ENCODE measurements at places on chromosomes 13 and 19.

GRCh38 chr13:71619096-71619495, 247.9 kb downstream of the DACH1 start:
- DNase-seq = no peak

GRCh38 chr13:25280396-25280795, 6.9 kb downstream of the MTMR6 start:
- no peak for DNase-seq

DNA sequence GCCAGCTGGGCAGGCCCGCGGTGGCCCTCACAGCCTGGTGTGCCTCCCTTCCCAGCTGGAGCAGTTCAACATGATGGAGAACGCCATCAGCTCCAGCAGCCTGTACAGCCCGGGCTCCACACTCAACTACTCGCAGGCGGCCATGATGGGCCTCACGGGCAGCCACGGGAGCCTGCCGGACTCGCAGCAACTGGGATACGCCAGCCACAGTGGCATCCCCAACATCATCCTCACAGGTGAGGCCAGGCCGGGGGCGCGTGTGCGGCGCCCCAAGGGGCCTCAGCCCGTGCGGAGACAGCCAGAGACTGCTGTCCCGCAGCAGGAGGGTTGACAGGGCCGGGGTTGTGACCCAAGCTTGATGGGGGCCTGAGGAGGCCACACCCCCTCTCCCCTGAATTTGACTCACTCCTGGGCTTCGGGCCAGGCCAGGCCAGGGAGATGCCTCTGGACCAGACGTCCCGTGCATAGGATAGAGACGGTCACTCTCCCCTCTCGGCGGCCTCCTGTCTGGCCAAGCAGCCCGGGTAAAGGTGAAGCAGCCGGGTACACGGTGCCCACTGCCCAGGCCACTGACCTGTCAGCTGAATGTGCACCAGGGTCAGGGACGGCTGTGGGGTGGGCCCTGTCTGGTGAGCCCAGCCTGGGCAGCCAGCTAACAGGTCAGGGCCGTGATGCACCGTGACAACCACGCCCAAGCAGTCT, 15.4 kb downstream of the COMP start:
- no peak for DNase-seq

DNA sequence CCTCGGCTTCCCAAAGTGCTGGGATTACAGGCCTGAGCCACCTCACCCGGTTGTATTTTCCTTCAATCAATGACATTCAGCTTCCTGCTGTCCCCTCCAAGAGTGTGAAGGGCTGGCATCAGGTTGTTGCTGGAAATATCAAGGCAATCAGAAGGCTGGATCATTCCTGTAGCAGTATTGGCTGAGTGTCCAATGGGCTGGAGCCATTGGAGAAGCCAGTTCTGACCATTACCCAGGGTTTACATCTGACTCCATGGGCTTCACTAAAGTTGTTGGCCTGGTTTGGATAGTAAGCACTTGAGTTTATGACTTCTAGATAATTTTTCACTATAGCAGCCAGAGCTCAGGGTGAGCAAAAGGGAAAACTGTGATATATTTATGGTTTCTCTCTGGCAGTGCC, 137.0 kb downstream of the DLEU7 start:
- no peak for DNase-seq

- DNase-seq = no peak
These were observed 727.9 kb upstream of the PRR20A start for GRCh38 chr13:56412856-56413255.

DNA sequence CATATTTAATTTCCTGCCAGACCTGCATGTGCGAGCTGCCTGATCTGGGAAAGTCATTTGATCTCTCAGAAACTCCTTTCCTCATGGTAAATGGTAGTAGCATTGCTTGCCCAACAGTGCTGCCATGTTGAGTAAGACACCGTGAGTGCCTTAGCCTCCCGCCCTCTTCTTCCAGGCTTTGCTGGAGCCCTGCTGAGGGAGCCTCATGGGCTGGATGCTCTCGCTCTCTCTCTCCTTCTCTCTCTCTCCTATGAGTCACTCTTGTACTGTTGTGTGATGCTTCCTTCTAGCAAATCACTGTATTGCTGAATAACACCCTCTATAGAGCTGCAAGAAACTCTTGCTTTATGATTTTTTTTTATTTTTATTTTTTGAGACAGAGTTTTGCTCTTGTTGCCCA, 365.5 kb downstream of the UQCRFS1 start:
- no peak for DNase-seq

DNA sequence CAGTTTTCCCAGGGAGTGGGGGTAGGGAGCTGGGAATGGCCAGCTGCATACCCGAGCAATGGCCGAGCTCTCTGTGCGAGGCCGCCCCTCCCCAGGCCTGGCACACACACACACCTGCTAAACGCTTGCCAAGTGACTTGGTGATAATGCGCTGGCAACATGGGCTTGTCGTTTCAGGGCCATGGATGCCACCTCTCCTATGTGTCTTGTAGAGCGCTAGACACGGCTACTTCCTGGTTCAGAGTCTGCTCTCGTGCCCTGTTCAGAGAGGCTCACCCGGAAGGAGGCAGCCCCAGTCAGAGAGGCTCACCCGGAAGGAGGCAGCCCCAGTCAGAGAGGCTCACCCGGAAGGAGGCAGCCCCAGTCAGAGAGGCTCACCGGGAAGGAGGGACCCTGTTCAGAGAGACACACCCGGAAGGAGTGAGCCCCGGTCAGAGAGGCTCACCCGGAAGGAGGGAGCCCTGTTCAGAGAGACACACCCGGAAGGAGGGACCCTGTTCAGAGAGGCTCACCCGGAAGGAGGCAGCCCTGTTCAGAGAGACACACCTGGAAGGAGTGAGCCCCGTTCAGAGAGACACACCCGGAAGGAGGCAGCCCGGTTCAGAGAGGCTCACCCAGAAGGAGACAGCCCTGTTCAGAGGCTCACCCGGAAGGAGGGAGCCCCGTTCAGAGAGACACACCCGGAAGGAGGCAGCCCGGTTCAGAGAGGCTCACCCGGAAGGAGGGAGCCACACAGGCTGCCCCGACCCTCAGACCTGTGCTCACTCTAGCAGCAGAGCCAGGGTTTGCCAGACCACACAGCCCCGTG, 4.2 kb downstream of the ADPRHL1 start:
- no peak for DNase-seq

All from neuronal stem cell (in vitro differentiated cells).